ENCODE measurements at places on chromosomes 7 and 10. TPM values are rescaled to one million over a fixed set of nuclear protein-coding genes. Genes with fewer than 3 reads are reported as not detected.

The SLC29A3 gene
- 6.8 TPM for total RNA-seq

The CEP55 gene
- total RNA-seq = 53.0 TPM

The HHEX gene
- total RNA-seq = 0.16 TPM

The HMX2 gene
- not detected for total RNA-seq

The CLCN1 gene
- not detected for total RNA-seq

The RBM28 gene
- 80.1 TPM for total RNA-seq

Measured in activated T-helper 1 cell treated with anti-CD3 and anti-CD28 coated beads, Interleukin-12 subunit alpha, Interleukin-12 subunit beta, Interleukin-2, Interleukin-4 antibody, amounts not matched to agents 30 ng/mL and 10 ng/mL and 1 ng/mL, durations not matched to agents 14 hours and 24 hours and 36 hours (primary cell).